ENCODE measurements at places on chromosomes 5 and 9.

DNA sequence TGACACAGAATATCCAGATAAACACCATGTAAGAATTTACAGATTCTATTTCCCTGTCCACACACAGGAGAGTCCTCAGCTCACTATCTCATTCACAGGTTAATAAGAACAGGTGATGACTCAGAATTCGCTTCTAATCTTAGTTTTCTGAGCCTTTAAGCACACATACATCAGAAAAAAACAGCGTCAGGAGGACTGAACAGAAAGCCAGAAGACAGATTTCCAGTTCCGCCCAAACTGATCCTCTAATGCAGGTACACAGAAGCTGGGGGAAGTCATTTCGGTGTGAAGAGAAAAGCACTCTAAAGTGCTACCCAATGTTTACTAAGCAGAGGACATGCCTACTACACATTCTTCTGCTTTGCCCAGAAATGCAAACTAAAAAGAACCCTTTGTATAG is 1.6 kb downstream of the CEMIP2 start:
- no peak for DNase-seq

DNA sequence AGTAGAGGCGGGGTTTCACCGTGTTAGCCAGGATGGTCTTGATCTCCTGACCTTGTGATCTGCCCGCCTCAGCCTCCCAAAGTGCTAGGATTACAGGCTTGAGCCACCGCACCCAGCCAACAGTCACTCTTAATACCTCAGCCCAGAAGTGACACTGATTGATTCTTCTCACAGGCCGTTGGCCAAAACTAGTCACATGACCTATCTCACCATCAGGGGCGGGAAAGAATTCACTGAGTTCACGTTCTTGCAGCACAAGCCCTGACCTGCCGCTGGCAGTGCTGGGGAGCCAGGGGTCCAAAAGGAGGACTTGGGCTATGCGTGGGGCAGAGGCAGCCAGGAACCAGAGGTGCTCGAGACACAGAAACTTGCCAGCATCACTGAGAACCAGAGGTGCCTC is 55.0 kb upstream of the CPLX2 start:
- DNase-seq = no peak

GRCh38 chr9:86406366-86406765 is 52.2 kb upstream of the TUT7 start:
- no peak for DNase-seq

GRCh38 chr5:172038167-172038566 is 31.7 kb upstream of the FBXW11 start:
- DNase-seq = no peak

DNA sequence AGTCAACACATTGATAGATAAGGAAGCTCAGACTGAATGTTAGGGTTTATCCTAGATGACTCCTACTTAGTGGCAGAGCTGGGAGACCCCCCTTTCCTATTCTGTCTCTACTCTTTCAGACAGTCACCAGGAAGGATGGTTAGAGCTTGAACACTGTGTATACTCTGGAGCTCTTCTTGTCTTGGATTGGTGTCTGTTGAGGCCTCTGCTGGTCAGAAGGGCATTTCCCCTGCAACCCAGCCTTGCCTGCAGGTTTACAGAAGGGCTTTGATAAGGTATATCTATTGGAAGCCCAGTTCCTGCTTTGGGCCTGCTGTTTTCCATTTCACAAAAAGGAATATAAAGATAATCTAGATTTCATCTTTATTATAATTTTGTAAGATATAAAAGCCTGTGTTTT is 71.8 kb downstream of the KDM4C start:
- DNase-seq = no peak

DNA sequence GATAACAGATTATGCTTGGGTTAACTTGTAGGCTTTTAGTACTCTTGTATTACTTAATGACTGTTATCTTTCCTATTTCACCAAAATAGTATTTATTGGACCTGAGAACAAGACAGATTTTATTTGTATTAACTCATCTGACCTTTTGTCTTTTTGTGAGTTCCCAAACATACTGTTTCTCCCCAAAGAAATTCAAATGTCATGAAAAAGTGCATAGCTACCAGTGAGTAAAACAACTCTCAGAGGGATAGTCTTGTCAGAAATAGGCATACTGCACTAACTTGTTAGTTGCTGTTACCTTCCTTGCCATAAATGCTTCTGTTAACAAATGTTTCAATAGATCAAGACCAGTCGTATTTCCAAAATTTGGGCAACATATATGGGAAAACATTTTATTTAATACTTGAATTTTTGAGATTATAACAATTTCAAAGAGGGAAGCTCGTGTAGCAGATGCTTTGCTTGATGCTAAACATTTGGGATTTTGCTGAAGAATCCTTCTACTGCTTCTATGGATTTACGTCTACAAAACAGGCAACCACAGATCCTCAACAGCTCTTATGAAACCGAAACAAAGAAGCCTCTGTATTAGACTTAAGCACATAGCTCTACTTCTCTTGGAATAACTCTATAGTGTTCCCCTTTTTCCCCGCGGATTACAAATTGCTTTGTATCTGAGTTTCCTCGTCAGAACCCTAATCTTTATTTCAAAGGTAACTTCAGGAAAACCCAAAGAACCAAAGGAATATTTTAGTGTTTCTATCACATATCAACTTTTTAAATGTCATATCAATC is 248.8 kb downstream of the MCTP1 start:
- no peak for DNase-seq

DNA sequence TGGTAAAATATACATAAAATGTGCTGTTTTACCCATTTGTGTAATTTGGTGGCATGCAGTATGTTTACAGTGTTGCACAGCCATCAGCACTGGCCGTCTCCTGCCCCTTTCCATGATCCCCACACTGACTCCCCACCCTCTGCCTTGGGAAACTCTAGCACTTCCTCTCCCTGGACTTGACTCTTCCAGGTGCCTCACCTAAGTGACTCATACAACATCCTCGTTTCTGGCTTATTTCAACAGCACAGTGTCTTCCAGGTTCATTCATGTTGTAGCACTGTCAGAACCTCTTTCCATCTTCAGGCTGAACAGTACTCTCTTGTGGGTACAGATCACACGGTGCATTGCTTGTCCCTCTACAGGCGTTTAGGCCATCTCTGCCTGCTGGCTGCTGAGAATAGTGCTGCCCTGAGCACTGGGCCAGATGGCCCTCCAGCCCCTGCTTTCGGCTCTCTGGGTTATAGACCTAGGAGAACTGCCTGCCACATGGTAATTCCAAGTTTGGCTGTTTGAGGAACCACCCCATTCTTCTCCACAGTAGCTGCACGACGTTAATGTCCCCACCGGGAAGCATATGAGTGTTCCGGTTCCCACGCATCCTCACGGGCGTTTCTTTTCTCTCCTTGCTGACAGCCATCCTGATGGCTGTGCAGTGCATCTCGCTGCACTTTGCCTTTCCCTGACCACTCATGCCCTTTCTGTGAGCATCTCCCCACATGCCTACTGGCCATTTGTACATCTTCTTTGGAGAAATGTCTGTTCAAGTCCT is 211.8 kb downstream of the FANCC start:
- DNase-seq = no peak

Measured in activated naive CD8-positive, alpha-beta T cell treated with anti-CD3 and anti-CD28 coated beads, Interleukin-2, amount 50 U/mL, for 24 hours (primary cell).